Nasal cavity respiratory epithelium epithelial cell of viscerocranial mucosa (primary cell): ENCODE measurements at places on chromosomes 2 and 18. TPM values are rescaled to one million over a fixed set of nuclear protein-coding genes. Genes with fewer than 3 reads are reported as not detected.

The GNLY gene
- under 0.01 TPM in 1 of 2 replicates, not detected in the other for total RNA-seq

The SPP2 gene
- not detected in 2 replicates for total RNA-seq

The FECH gene
- total RNA-seq = 20.8 and 33.3 TPM in 2 replicates

The SRD5A2 gene
- total RNA-seq = under 0.01 and 0.07 TPM in 2 replicates

The ZNF385B gene
- 0.34 TPM in 1 of 2 replicates, not detected in the other for total RNA-seq
